Effector CD8-positive, alpha-beta T cell (primary cell): ENCODE measurements at places on chromosomes 3 and 15.

- DNase-seq: no peak
Observed at GRCh38 chr3:160174621-160175020, 50.6 kb upstream of the C3orf80 start.

DNA sequence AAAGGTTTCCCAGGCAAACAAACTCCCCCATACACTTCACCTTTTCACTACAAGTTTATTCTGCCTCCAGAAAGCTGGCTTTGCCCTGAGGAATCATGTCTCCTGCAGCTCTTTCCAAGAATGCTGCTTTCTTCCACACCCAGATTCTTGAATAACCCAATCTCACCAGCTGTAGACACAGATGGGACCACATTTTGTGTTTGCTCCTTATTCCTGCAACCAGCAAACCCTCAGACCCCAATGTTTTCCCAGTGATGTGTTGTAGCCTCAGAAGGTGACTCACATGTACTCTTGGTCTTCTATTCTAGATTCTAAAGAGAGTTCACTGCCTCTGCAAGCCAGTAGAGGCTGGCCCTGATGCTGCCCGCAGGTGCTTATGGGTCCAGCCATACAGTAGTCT lies 23.6 kb upstream of the TRIM59 start:
- DNase-seq: no peak

DNA sequence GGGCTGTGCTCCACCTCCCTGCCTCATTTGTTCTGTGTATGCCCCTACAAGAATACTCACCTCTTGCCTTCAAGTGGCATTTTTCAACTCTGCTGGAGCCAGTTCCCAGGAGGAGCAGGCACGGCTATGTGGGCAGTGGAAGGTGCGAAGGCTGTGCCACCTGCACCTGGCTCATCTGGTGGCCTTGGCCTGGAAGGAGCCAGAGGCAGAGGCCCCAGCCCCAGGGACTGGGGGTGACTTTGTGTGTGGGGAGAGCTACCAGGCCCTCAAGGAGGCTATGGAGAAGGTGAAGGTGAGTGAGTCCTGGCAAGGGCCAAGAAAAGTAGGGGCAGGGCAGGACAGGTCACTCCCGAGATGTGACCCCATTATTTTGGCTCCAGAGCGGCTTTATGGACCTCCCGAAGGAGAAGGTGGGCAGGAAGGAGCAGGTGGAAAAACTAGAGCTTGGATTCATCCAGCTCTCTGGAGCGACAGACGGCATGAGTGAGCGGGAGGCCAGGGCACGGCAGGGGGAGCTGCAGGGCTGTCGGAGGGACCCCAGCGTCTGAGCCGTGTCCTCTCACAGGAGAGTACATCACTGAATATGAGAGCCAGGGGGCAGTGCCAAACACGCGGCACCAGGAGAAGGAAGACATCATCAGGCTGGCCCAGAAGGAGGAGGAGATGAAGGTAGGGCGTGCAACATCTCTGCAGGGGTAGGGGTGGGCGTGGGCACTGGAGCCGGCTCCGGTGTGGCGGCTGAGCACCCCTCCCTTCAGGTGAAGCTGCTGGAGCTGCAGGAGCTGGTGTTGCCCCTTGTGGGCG lies 57.3 kb upstream of the UBE2Q2 start:
- no peak for DNase-seq

DNA sequence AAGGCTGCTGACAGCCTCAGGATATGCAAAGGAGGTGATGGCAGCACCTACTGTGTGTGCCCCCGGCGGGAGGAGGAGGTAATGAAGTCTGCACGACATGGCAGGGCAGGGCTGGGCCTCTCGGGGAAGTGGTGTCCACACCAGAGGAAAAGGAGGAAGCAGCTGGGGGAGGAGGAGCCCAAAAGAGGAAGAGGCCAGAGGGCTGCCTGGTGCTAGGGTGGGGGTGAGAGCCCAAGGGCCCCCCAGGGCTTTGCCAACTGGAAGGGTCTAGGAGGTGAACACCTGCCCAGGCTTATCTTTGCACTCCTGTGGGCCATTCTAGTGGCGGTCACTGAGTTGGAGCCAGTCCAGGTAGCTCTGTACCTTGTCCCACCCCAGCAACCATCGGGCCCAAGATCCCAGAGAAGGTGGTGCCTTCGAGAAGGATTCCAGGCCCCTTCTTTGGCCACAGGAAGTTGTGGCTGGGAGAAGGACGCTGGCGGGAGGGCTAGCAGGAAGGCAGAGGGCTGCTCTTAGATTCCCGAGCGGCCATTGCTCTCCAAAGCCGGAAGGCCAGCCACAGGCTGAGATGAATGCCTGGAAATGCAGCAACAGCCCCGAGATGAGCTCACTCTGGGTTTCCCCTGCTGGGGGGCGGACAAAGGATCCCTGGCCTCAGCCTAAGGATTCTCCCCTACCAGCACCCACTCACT lies 7.0 kb downstream of the GNAI2 start:
- DNase-seq: no peak

GRCh38 chr3:23999012-23999641 lies 54.0 kb downstream of the NR1D2 start:
- peak; percentile 35 for DNase-seq

- no peak for DNase-seq
Observed at GRCh38 chr3:103388214-103388613, 953.4 kb downstream of the ZPLD1 start.

GRCh38 chr15:60918234-60918959 lies 310.7 kb downstream of the RORA start:
- DNase-seq: no peak

- no peak for DNase-seq
Observed at GRCh38 chr3:188712248-188712924, 459.4 kb upstream of the TPRG1 start.

- DNase-seq: no peak
Observed at GRCh38 chr3:66272016-66272415, 51.2 kb downstream of the SLC25A26 start.

- DNase-seq: no peak
Observed at GRCh38 chr15:89813381-89814111, 1.1 kb downstream of the ANPEP start.

- no peak for DNase-seq
Observed at GRCh38 chr3:11128682-11129632, 25.3 kb upstream of the HRH1 start.

DNA sequence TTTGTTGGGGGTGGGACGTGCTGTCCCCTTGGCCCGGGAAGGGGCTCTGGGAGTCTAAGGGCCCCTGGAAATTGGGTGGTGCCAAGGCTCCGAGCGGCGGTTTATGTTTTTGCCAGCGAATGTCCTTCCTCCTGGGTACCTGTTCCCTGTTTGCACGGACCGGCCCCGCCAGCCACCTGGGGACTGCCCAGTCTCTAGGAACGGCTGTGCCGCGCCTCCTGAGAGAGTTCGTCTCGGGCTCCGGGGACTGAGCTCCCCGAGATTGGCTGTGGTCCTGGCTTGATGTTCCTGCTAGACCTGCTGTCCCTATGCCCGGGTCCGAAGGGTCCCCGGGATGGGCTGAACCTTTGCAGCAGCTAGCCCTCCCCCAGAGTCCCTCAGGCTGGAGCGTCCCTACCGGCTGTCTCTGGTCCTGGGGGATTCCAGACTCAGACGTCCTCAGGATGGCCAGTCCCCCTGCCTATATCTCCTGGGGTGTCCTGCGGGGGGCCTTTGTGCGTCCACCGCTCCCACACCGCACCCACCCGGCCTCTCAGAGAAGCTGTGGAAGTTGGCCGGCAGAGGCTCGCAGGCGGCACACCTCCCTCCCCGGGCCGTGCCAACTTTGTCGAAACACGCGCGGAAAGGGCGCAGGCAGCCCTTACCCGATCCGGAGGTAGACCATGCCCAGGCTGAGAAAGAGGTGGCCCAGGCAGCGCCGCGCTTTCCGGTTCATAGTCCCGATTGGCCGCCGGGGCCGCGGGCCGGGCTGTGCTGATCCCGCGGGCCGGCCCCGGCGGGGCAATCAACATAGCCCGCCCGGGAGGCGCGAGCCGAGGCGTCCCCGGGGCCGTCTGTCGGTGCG lies 547 bp downstream of the WNT7A start:
- no peak for DNase-seq

GRCh38 chr3:160475153-160475552 lies 25.6 kb upstream of the TRIM59 start:
- DNase-seq: no peak

- no peak for DNase-seq
Observed at GRCh38 chr3:134103470-134103869, 73.7 kb upstream of the SLCO2A1 start.

DNA sequence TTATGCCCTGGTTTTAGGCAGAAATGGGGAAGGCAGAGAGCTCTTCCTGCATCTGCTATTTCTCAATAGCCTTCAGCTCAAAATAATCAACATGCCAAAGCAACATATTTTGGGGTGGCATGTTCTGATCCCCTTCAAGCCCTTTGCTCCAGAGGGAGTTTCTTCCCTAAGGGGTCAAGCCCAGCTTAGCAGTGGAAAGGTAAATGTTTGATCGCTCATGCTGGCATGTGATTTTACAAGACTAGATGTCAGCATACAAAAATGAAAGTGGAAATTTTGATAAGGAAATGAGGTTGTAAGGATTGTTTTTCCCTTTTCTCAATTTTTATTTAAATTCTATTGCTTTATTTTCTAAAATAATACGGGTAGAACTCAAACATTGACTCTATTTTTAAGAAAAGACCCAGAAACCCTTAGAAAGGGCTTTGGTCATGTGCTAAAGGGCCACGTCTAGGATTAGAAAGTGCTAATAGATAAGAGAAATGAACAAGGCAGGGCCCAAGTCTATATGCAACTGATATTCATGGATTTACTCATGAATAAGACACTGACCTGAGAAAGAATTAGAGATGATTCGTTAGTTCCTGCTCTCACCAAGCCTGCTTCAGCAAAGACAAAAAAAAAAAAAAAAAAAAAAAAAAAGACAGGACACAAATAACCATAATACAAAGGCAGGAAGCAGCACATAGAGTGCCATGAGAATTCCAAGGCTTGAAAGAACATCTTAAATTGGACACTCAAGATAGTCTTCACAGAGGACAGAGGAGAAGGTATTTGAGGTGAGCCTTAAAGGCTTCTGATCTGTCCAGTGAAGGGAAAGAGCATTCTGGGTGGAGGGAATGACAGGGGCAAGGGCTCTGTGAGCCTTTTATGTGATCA lies 55.0 kb upstream of the NR2E3 start:
- no peak for DNase-seq

DNA sequence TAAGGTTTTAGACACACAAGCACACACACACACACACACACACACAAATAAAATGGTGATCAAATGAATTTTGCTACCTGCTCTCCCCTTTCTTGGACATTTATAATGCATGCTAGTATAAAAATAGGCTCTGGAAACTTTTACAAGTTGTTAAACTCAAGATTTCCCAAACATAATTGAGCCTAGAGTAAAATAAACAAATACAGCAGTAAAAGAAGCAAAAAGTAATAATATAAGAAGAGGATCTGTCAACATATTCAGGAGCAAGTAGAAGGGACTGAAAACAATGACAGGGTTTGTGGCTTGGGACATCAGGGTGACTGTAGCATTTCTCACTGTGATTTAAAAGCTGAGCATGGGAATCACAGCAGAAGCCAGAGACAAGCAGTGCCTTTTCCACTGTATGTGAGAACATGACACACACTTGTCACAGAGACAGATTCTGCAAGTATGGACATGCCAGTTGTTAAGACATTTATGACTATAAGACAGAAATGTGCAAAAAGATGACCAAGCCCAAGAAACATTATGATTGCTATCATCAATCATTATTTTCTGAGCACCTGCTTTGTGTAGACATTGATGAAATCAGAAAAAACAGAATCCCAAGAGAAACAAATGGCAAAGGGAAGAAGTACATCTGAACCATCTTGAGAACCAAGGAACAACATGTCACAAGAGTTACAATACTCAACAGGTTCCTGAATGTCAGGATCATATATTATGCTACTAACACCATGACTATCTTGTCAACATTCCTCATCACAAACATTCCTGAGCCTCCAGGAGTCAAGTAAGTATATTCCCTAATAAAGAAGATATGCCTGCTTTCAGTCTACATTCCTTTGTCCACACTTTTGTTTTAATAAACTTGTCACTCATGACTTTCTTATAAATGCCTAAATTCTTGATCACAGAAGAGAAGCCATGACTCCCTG lies 7.1 kb downstream of the THRB start:
- DNase-seq: no peak

GRCh38 chr15:71811036-71811736 lies 832 bp downstream of the NR2E3 start:
- no peak for DNase-seq

GRCh38 chr3:125045965-125046364 lies 9.8 kb downstream of the HEG1 start:
- no peak for DNase-seq

DNA sequence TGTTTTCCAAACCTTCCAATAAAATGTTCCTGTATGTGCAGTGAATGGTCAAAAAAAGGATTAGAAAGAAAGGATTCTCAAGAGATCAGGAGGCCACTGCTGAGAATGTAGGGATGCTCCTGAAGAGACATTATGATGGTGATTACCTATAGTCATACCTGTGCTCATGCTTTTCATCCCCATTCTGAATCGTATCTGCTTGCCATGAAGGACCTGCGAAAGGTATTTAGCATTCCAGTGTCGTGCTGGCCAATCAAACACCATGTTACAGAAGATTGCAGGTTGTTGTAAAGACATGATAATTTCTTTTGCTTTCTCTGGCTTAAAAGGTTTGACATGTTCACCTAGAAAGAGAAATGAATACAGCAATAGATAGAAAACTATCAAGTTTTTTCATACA lies 16.1 kb downstream of the HSPBAP1 start:
- no peak for DNase-seq

GRCh38 chr3:42402394-42403096 lies 7.9 kb downstream of the LYZL4 start:
- no peak for DNase-seq

- DNase-seq: no peak
Observed at GRCh38 chr3:186871403-186871924, 29.0 kb downstream of the ADIPOQ start.

- no peak for DNase-seq
Observed at GRCh38 chr3:112303764-112304325, 9.8 kb upstream of the SLC9C1 start.

- DNase-seq: no peak
Observed at GRCh38 chr3:125025642-125026041, 30.2 kb downstream of the HEG1 start.
